ENCODE measurements at places on chromosomes 4 and X.

DNA sequence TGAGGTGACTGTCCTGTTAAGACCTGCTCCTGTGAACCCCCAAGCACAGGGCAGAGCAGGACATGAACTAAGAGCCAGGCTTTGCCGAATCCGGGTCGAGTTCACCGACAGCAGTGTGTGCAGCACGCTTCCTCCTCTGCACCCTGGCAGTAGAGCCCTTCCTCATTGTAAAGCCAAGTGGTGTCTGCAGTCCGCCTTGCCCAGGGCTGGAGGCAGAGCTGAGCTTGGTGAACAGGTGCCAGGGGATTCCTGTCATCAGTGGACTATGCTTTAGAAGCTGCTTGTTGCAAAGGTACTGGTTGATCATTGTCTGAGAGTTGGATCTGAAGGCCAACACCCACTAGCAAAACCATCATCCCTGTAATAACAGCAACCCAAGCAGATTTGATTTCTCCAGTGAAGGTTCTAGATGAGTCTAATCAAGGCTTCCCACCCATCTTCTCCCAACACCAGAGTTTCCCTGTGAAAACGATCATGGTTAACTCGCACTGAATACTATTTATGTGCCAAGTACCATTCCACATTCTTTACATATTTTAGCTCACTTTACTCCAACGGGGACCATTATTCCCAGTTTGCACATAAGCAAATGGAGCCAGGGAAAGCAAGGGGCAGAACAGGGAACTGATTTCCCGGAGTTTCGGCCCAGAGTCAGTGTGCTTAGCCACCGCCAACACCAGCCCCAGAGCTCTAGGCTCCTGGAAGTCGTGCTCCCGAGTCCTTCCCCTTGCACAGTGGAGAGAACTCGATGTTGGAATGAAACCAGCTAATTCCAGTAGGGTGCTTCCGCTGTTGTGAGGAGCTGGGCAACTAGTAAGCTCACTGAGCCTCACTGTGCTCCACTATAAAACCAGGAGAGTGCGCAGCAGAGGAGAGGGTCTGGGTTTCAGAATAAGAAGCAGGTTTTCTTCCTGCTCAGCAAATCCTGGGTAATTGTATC is 1.4 kb upstream of the SLC34A2 start:
- no peak for DNase-seq

DNA sequence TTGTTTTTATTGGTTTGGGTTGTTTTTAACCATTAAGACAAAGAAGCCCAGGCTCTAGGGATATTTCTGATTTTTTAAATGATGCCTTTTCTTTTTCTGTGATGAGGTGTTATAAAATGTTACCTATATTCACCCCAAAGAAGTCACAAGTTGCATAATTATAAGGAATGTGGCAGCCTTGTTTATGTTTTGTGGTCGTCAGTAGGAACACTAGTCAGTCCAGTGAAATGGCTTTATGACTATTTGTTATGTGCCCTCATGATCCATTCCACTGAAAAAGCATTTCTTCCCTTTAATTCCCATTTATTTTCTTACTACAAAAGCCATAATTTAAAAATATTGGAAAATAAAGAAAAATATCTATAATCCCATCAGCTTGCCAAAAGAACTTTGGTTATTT is 34.4 kb downstream of the CC2D2A start:
- DNase-seq, result no peak

DNA sequence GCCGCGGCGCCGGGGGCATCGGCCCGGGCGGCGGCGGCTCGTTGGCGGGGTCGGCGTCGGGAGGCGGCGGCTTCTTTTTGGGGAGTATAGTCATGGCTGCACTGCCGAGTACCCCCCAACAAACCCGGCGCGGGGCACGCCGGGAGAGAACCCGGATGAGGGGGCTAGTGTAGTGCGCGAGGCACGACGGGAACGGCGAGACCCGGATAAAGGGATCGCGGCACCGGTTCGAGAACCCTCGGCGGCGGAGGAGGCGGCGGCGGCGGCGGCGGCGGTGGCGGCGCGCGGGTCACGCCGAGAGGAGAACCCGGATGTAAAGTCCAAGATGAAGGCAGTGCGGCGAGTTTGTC is at the start of gene OTUD5:
Gene OTUD5 (minus strand): TSS at position 131 of the 350 bp plus-strand sequence. CDS start 37 bp downstream, at position 94.
- DNase-seq, result peak; percentile 61

GRCh38 chr4:15042529-15043167 is 40.4 kb downstream of the CPEB2 start:
- no peak for DNase-seq

DNA sequence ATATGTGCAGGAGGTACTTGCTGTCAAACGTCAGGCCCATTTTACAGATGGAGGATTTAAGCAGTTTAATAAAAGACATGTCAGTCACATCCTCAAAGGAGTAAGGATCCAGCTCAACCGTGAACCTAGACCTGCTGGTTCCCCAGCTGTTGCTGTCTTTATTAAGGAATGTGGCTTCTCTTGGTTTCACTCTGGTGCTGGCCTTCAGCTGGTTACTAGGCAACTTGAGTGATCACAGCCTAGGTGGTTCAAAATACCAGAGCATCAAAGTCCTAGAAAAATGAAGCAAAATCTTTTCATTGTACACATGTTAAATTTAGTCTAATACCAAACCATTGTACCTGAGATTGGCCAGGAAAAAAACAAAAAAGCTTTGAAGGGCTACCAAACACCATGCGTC is 32.7 kb upstream of the GLRA2 start:
- DNase-seq, result no peak

DNA sequence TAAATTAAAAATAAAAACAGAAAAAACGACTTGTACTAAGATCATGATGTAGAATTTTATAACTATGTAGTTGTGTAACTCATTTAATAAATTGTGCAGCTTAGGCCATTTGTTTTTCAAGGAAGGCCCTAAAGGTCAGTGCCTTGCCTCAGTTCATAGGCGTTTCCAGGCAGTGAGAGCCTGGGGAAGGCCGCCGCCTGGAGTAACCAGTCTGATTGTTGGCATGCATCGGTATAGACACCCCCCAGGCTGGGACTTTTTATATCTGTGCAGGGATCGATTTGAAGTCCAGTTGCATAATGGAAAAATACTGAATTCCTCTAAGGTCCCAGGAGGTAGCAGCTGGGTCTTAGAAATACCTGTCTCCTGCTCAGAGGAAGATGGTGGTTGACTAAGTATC is 77.2 kb downstream of the TMEM131L start:
- no peak for DNase-seq

DNA sequence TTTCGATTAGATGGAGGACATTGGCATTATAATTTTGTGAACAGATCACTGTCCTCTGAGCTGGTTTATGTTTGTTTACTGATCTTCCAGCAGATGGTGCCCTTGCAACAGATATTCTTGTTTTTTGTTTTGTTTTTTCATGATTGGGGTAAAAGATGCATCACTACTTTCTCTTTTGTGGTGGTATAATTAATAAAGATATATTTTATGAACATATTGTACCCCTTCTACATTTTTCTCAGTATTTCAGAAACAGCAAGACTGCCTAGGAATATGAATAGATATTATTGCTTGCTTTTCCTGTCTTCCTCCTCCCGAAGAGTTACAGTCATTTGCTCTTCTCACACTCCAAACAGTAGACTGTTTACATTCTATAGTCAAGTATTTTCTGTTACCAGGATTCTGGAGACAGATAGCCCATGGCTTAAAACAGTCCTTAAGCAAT is 905.2 kb downstream of the TRAM1L1 start:
- DNase-seq, result no peak

DNA sequence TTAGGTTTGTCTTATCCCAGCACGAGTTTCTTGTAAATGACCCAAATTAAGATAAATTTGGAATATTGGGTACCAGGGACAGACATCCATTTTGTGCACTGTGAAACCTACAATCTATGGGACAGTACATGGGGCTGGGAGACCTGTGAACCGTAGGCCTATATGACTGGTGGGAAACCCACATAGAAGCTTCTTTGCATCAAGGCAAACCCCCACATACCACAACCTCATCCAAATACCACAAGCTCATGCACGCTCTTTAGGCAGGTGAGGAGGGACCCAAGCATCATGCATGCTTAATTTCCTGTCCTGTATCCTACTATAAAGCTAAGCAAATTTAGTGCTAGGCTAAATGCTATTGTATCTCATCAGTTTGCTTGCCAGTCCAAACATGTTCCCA is 47.8 kb downstream of the NIPAL1 start:
- no peak for DNase-seq

DNA sequence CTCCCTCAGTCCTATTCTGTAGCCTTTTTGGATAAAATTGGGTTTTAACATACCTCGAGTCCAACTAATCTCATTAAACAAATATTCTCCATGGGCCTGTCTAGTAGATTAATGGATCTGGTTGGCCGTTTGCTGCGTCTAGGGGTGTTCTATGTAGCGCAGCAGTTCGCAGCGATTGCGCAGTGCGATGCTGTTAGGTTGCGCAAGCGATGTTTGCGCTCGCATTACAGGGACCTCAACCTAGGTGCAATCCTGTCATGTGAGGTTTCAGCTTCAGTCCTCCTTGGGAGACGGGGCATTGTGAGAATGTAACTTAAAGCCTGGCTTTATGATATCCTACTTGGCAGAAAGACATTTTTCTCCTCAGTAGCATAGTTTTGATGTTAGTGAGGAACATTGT is 14.0 kb downstream of the OGT start:
- DNase-seq, result no peak

DNA sequence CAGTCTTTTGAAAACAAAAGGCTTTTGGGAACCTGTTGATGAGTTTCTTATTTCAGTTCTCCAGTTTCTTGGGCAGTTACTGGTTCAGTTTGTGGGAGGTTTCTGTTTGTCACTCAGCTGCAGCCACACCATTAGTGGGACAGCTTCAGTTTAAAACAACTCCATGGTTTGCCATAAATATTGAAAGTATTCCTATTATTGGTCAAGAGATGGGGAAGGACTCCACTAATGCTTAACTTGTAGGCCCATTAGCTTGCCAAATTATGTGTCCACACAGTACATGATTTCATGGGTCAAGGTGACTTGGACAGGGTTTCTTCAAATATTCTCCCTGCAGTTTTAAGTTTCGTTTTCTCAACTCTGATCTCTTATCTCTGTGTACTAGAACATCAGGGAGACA is 15.5 kb upstream of the ASIC5 start:
- no peak for DNase-seq

DNA sequence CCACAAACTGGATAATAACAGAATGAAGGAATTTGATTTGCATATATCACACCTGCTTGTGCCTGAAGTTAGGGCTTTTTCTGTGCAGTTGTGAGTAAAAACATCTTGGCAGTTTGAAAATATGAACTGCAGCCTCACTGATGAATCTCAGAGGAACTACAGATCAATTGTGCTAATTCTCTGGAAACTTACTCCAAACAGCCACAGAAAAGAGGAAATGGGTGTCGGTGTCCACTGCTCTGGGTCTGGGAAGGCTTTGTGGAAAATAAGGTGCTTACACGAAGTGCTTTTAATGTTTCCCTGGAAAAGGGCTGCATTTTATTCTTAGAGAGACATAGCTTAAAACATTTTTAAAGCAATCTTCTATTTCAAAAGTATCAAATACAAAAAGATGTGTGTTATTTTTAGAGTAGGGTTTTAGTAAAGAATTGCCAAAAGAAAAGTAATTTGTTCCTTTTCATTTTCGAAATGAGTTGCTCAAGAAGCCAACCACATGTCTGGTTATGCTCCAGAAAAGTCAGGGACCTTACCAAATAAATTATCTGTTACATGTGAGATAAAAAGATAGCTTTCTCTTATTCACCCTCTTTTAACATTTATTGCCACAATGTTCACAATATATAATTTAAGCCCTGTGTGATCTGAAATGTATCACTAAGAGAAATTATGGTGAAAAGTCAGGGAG is 240.1 kb downstream of the FRAS1 start:
- no peak for DNase-seq

DNA sequence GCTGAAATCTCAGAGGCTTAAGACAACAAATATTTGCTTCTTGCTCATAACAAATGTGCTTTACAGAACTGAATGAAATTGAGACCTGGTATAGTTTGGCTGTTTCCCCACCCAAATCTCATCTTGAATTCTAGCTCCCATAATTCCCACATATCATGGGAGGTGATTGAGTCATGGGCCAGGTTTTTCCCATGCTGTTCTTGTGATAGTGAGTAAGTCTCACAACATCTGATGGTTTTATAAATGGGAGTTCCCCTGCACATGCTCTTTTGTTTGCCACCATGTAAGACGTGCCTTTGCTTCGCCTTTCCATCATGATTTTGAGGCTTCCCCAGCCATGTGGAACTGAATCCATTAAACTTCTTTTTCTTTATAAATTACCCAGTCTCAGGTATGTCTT is 221.1 kb upstream of the DIPK2B start:
- DNase-seq, result no peak

DNA sequence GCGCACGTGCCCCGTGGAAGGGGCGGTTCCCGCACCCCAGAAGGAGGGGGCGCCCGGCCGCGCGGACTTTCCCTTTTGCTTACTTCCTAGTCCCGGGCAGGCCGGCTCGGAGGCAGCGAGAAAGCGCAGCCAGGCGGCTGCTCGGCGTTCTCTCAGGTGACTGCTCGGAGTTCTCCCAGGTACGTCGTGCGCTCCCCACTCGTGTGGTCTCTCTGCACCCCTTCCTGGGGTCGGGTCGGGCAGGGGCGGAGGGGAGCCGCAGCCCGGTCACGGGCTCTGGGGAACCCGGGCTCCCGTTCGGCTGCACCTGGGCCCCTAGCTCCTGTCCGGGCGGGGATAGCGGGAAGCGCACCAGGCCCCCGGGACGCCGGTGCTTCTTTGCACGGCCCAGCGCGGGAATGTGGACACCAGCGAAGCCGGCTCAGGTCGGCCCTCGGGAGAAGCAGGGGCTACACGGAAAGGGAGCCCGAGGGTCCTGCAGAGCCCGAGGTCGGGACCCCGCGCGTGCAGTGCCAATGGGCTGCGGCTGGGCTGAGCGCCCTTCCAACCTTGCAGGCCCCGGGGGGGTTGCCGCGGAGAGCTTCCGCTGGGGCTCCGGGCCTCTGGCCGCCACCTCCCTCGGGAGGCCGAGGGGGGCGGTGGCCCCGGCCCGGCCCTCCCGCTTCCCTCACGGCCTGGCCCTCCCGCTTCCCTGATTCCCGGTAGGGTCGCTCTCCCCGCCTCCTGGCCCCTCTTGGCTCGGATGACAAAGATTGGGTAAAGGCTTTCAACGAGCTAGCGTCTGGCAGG is at the start of gene TLR2:
Gene TLR2 (plus strand): TSS at position 99 of the 789 bp plus-strand sequence. CDS start 18,628 bp downstream, outside the sequence.
- DNase-seq, result peak; percentile 24

DNA sequence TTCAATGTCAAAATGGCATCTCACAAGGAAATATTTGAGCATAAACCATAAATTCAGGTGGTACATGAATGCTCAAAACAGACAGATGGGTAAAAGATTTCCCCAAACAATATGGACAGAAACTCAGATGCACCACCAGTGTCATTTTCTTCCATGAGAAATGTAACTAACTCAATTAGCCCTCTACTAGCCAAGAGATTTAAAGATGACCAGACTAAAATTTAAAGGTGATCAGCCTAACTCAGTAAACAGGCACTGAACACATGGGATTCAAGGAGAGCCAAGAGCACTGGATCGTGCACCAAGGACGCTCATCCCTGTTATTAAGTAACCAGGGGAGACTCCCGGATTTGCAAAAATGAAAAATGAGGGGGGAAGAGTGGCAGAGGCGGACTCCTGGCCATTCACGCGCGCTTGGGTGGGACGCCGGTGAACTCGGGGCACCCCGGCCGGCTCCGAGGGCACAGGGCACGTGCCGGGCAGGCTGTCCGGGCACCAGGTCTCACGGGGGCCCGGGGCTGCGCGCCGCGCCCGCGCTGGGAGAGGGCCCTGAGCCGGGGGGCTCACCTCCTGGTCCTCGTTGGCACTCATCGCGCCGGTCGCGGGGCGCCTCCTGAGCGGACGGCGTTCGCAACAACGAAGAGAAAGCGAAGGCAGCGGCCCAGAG is 490 bp downstream of the RWDD4 start:
- no peak for DNase-seq

- no peak for DNase-seq
Observed at GRCh38 chr4:170736710-170737109, 647.0 kb upstream of the AADAT start.

GRCh38 chrX:33109858-33110257 is 101.5 kb downstream of the DMD start:
- no peak for DNase-seq
